ENCODE measurements at places on chromosomes 2 and 18.
A peak's percentile ranks its signal among the peaks of the same experiment; 100 is the strongest.

DNA sequence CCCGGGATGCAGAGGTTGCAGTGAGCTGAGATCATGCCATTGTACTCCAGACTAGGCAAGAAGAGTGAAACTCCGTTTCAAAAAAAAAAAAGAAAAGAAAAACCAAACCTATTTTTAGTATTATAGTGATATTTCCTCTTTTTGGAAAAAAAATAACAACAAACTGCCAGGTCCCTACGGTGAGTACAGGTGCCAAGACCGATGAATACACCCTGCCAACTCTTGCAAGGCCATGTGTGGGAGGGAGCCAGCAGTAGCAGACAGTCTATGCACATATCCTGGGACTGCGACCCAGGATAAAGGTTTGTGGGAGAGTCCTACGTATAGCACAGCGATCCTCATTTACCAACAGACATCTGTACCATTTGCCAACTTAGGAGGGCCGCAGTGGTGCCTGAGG, 69.6 kb upstream of the DNMT3A start:
- H3K27me3 ChIP-seq, result no peaks in the 10 kb centered on the region
- no peak for DNase-seq

DNA sequence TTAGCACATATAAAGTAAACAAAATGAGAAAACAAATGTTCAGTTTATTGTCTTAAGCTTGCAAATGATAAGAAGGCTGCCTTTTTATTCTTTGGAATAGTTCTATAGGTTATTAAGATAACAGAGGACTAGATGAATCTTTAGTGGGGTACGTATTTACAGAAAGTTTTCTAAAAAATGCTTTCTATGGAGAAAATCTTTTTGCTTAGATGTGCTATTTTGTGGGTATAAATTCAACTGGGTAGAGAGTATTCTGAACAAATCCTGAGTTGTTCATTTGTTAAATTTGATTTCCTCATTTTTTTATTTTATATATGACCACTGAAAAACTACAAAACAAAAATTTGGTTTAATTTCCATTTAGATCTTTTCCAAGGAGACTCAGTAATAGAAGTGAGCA, 566.9 kb downstream of the PLCL1 start:
- H3K4me3 ChIP-seq, result no peak overlapping the region
- no peak overlapping the region for H3K27ac ChIP-seq
- no peak for DNase-seq

- H3K4me1 ChIP-seq, result no peaks in the 10 kb centered on the region
- no peaks in the 10 kb centered on the region for H3K36me3 ChIP-seq
- DNase-seq, result no peak
- no peak overlapping the region for H3K4me3 ChIP-seq
Observed at GRCh38 chr2:54767921-54768320, 44.5 kb downstream of the EML6 start.

GRCh38 chr18:12879840-12880540, 4.0 kb downstream of the PTPN2 start:
- DNase-seq, result no peak
- peaks cover 81% of the 10 kb centered on the region for H3K4me1 ChIP-seq
- peak overlapping the region; percentile 89 for H3K27ac ChIP-seq
- H3K36me3 ChIP-seq, result peaks cover 35% of the 10 kb centered on the region
- H3K27me3 ChIP-seq, result no peaks in the 10 kb centered on the region

- no peak for DNase-seq
- no peak overlapping the region for H3K4me3 ChIP-seq
- no peaks in the 10 kb centered on the region for H3K4me1 ChIP-seq
- no peaks in the 10 kb centered on the region for H3K36me3 ChIP-seq
- no peaks in the 10 kb centered on the region for H3K27me3 ChIP-seq
Observed at GRCh38 chr18:79917853-79918614, 33.4 kb downstream of the SLC66A2 start.

- H3K27ac ChIP-seq, result peak overlapping the region; percentile 80
- H3K36me3 ChIP-seq, result peaks cover 21% of the 10 kb centered on the region
- H3K4me3 ChIP-seq, result peak overlapping the region; percentile 88
- peak; percentile 90 for DNase-seq
- no peaks in the 10 kb centered on the region for H3K27me3 ChIP-seq
- H3K4me1 ChIP-seq, result peaks cover 31% of the 10 kb centered on the region
Observed at GRCh38 chr18:3245853-3246634, 1.6 kb upstream of the MYL12A start.

DNA sequence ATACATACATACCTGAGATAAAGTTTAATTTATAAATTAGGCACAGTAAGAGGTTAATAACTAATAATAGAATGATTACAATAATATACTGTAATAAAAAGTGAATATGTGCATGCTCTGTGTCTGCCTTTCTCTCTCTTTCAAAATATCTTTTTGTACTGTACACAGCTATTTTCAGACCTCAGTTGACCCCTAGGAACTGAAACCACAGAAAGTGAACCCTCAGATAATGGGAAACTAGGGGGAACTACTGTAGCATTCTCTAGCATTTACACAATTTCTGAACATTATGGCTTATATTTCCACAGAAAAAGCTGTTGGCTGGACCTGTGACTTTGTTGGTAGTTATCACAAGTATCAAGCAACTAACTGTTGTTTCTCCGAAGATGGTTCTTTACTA, 25.9 kb downstream of the WDR75 start:
- peaks cover 40% of the 10 kb centered on the region for H3K36me3 ChIP-seq
- no peaks in the 10 kb centered on the region for H3K4me1 ChIP-seq
- no peaks in the 10 kb centered on the region for H3K27me3 ChIP-seq
- H3K27ac ChIP-seq, result no peak overlapping the region

DNA sequence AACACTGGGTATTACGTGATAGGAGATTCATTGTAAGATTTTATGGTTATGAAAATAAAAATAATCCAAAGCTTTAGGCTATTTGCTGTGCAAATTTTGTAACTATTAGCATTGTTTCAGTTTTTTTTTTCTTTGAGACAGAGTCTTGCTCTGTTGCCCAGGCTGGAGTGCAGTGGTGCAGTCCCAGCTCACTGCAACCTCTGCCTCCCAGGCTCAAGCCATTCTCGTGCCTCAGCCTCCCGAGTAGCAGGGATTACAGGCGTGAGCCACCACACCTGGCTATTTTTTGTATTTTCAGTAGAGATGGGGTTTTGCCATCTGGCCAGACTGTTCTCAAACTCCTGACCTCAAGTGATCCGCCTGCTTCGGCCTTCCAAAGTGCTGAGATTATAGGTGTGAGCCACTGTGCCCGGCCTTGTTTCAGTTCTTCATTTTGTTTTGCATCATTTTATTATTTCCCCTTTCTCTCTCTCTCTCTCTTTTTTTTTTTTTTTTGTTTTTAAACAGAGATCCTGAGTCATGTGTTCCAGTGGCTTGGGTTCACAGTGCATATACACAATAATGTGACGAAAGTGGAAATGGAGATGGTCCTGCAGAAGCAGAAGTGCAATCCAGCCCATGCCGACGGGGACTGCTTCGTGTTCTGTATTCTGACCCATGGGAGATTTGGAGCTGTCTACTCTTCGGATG, 25.8 kb downstream of the CASP10 start:
- no peak for DNase-seq
- H3K27me3 ChIP-seq, result no peaks in the 10 kb centered on the region
- H3K27ac ChIP-seq, result no peak overlapping the region
- peaks cover 6% of the 10 kb centered on the region for H3K36me3 ChIP-seq
- peaks cover 32% of the 10 kb centered on the region for H3K4me1 ChIP-seq

DNA sequence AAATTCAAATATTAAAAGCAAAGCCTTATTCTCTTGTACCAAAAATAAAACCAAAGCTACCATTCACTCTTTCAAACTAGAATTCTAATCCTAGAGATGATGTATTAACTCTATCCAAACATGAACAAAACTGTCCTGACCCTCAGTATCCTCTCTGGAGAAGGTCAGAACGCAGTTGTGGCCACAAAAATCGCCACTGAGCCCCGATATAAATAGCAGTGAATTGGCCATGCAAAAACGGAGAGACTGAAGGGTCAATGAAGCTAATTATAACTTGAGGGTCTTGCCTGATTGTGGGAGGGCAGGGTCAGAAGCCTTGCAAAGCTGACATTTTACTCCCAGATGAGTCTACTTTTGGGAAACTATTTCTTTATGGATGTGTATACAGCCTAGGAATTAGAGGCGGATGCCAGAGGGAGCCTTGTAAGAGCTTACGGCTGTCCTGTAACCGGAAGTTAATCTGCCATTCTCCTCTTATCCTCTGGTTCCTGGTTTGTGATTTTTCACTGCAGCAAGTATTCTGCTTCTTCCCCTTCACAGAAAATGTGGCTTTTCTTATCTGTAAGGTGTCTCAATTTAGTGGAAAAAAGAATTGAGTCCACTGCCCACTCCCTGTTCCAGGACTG, 28.1 kb downstream of the CAVIN2 start:
- H3K27me3 ChIP-seq, result peaks cover 11% of the 10 kb centered on the region
- H3K36me3 ChIP-seq, result no peaks in the 10 kb centered on the region
- H3K4me3 ChIP-seq, result no peak overlapping the region
- no peak for DNase-seq
- no peaks in the 10 kb centered on the region for H3K4me1 ChIP-seq

DNA sequence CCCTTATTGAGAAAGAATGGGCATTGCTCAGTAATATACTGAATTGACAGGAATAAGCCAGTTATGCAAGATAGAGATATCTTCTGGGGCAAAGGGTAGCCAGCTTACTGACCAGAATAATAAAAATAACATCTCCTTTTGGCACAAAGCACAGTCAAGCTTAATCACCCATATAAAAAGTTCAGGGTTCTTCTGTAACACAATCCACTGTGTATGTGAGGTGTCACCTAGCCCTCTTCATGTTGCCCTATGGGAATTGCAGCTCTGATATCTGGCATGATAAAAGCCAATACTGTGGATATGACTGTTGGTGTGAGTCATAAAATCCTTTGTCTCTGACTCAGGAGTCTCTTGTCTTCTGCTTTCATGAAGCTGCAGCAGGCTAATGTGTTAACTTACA, 90.8 kb downstream of the DSEL start:
- no peaks in the 10 kb centered on the region for H3K4me1 ChIP-seq
- no peak overlapping the region for H3K27ac ChIP-seq
- no peak overlapping the region for H3K4me3 ChIP-seq
- no peaks in the 10 kb centered on the region for H3K27me3 ChIP-seq
- H3K36me3 ChIP-seq, result no peaks in the 10 kb centered on the region

GRCh38 chr2:240133401-240133800, 2.7 kb downstream of the COPS9 start:
- no peak overlapping the region for H3K27ac ChIP-seq
- DNase-seq, result no peak
- peaks cover 13% of the 10 kb centered on the region for H3K36me3 ChIP-seq
- peak overlapping the region; percentile 43 for H3K4me3 ChIP-seq

DNA sequence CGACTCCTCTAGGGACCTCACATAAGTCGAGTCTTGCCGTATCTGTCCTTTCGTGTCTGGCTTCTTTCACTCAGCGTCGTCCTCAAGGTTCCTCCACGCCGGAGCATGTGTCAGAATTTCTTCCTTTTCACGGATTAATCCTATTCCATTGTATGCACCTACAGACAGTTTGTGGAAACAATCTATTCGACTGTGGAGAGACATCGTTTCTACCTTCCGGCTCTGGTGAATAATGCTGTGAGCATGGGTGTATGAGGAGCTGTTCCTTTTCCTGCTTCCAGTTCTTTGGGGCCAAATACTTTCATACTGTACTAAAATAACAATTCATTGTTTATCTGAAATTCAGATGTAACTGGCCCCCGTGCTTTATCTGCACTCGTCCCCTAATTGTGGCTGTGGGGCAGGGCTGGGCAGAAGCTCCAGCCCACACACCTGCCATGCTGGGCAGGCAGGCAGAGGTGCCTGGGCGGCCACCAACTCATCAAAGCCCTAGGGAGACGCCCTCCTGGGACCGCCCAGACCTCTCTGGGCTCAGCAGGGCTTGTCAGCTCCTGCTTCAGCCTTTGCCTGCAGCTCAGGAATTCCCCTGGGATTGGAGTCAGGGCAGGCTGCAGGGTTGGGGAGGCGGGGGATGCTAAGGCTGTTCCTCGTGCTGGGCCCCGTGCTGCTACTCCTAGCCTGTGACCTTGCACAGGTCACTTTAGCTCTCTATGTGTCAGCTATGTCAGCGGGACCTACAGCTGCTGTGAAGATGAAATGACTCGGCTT, 14.5 kb downstream of the GPC1 start:
- H3K4me1 ChIP-seq, result no peaks in the 10 kb centered on the region
- H3K27me3 ChIP-seq, result peaks cover 24% of the 10 kb centered on the region
- DNase-seq, result no peak
- no peak overlapping the region for H3K4me3 ChIP-seq

- H3K36me3 ChIP-seq, result no peaks in the 10 kb centered on the region
- H3K27ac ChIP-seq, result no peak overlapping the region
- H3K4me3 ChIP-seq, result no peak overlapping the region
- no peaks in the 10 kb centered on the region for H3K4me1 ChIP-seq
Observed at GRCh38 chr2:106851087-106851874, 34.7 kb downstream of the ST6GAL2 start.

GRCh38 chr2:173146590-173146989, 70.9 kb downstream of the MAP3K20 start:
- peaks cover 68% of the 10 kb centered on the region for H3K4me1 ChIP-seq
- no peaks in the 10 kb centered on the region for H3K27me3 ChIP-seq
- peaks cover 22% of the 10 kb centered on the region for H3K36me3 ChIP-seq
- H3K4me3 ChIP-seq, result peak overlapping the region; percentile 71
- peak overlapping the region; percentile 98 for H3K27ac ChIP-seq
- DNase-seq, result no peak

DNA sequence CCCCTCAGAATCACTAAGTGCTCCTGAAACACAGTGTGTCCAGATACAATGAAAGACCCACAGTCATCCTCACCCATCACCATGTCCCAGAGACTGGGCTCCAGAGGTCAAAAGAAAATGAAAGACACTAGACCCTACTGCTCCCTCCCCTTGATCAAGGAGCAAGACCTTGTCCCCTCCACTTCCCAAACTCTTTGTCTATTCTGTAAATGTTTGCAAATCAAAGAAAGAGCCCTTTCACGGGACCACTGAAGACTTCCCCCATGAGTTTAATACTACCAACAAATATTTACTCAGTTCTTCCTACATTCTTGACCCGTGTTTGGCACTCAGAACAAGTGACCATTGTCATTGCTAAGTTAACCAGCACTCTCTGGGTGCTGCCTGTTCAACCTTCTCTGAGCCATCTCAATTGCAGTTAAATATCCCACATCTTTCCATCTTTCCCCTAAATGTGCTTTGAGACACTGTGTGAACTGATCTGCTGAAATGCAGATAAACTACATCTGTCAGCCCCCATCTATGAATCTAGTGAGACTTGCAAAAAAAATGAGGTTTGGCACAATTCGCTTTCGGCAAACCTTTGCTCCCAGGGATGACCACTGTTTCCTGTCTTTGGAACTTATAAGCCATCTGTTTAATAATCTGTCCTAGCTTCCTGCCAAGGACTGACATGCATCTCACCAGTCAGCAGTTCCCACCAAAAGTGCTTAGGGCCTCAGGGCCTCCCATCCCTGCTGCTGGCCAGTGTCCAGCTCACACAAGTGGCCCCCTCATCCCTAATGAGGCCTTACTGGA, 170.3 kb downstream of the GFPT1 start:
- no peak overlapping the region for H3K4me3 ChIP-seq
- no peaks in the 10 kb centered on the region for H3K36me3 ChIP-seq
- H3K4me1 ChIP-seq, result no peaks in the 10 kb centered on the region
- DNase-seq, result no peak
- peaks cover 12% of the 10 kb centered on the region for H3K27me3 ChIP-seq

All from natural killer cell treated with Interleukin-12 subunit alpha and Interleukin-12 subunit beta and Interleukin-15 and Interleukin-18, amount 100 ng/mL, for 72 hours (primary cell).